Stimulated activated naive CD4-positive, alpha-beta T cell treated with Interleukin-2 at 50 U/mL for 16 hours (primary cell): ENCODE measurements at places on chromosomes 1 and 21.
A peak's percentile ranks its signal among the peaks of the same experiment; 100 is the strongest.

DNA sequence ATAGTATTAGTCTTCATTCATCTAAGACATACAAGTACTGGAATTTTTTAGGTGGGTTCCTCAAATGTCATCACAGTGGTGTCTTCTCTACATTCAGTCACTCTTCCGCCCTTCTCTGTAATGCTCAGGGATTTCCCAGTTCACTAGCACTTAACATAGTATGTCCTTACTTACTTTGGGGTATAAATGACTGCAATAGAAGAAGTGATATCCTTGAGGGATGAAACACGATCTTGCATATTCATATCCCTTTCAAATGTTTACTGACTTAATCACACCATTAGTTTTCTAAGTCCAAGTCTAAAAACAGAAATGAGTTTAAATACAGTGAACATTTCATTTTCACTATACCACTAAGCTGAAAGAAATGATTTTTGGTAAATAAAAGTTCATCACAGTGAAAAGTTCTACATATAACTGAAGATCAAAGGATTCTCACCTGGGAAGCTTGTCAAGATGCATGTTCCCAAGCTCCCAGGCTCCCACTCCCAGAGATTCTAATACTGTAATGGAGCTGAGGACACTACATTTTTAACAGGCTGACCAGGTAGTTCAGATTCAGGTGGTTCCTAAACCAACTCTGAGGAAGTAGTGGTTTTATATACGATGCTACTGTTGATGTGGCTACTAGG is 29.7 kb downstream of the MRPL39 start:
- DNase-seq, result no peak

DNA sequence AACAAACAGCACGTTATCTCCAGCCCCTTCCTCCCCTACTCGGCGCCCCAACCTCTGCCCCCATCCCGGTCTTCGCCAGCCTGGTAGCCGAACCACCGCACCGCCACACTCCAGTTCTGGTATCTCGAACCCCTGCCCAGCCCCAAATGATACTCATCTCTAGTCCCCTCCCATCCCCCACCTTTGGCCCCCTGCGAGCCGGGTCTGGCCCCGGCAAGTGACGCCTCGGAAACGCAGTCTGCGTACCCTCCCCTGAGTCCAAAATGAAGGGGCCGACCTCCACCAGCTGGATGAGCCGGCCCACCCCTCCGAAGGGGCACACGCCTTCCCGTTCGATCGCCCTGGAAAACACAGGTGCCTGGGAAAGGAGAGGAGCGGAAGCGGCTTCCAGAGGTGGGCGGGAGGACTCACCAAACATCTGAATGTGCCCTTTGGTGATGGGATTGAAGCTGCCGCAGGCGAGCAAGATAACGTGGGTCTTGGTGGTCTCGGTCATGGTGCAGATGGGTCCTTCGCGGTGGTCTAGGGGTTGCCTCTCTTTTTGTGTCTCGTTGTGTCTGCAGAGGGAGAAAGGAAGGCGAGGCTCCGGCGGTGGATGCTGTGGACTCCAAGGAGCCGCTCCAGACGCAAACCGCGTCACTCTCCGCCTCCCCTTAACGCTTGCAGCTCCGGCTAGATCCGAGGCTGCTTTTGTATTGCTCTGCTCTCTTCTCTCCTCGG is at the start of gene NMNAT2:
Gene NMNAT2, minus strand, starts transcription at position 609 of the 720 bp plus-strand sequence. Its CDS starts 113 bp downstream, at position 496.
- DNase-seq, result no peak

GRCh38 chr1:220775240-220775853 is 11.4 kb upstream of the MTARC1 start:
- peak; percentile 7 for DNase-seq

DNA sequence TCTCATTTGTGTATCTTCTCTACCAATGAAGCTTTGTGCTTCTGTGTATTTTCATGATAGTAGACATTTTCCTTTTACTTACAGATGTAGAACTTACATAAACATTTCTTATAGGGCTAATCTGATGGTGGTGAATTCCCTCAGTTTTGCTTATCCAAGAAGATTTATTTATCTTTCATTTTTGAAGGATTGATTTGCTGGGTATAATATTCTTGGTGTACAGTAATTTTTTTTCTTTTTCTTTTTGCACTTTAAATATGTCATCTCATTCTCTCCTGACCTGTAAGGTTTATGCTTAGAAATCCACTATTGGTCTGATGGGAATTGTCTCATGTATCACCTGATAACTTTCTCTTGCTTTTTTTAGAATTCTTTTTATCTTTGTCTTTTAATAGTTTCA is 127.6 kb upstream of the KCTD3 start:
- no peak for DNase-seq

GRCh38 chr1:224734261-224734935 is 118.3 kb downstream of the CNIH3 start:
- DNase-seq, result no peak

- no peak for DNase-seq
Measured at GRCh38 chr1:118978914-118979701, 9.0 kb downstream of the TBX15 start.

GRCh38 chr21:42356046-42356445 is 5.3 kb upstream of the TFF2 start:
- DNase-seq, result no peak

GRCh38 chr1:245829826-245830225 is 675.0 kb downstream of the KIF26B start:
- DNase-seq, result no peak

DNA sequence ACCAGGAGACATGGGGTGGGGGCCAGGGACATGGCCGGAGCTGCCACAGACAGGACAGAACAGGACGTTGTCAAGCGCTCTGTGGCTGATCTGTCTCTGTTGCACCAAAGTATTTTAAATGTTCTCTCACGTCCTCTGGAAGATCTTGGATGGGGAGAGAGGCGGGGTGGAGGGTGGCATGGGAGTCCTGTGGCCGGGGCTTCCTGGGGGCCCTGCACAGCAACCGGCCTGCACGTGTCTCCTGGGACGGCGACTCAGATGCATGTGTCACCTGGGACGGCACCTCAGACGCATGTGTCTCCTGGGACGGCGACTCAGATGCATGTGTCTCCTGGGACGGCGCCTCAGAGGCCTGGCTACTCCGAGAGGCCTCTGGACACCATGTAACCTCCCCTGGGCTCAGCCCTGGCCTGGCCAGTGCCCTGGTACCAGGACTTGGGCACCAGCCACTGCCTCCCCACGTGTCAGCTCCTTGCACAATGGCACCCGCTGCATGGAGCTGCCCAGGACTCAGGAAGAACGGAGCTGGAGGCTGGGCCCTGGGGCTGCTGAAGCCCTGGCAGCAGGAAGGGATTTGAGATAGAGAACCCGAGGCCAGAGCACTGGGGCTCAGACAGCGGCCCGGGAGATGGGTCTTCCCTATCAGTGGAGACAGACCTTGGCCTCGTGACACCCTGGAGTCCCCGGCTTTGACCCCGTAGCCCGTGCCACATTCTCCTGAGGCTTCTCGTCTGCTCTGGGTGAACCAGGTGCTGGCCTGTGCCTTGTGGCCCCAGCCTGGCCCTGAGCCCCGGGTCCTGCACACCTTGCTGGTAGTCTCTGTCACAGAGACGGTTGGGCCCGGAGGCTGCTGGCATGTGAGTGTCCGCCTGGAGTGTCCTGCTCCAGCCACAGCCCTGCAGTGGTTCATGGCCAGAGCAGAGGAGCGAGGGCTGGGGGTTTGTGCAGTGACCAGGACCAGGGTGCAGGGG is 14.7 kb upstream of the SLC19A1 start:
- no peak for DNase-seq

DNA sequence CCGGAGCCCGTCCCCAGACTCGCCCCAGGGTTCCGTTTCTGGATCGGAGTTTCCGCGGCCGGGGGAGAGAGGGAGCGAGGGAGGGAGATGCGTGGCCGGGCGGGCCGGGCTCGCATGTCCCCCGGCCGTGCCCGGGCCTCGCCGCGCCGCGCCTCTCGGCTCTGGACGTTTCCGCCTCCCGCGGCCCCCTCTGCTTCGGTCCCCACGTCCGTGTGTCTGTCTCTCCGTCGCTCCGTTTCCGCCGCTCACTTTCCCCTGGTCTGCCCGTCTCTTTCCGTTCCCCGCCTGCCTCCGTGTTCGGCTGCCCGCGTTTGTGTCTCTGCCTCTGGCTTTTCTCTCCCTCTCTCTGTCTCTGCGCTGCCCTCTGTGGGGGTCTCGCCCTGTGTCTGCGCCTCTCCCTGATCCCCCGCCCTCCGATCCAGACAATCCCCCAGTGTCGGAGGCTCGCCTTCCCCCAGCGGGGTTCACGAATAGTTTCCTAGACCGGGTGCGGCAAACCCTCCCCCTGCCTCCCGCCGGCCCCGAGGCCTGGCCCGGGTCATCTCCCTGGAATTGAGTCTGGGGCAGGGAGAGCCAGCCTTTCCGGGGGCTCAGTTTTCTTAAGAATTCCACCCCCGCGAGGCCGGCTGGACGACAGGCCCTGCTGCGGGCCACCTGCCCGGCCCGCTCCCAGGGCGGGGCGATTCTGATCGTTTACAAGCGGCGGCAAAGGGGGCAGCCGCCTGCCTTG is 735 bp downstream of the NBL1 start:
- DNase-seq, result peak; percentile 47

DNA sequence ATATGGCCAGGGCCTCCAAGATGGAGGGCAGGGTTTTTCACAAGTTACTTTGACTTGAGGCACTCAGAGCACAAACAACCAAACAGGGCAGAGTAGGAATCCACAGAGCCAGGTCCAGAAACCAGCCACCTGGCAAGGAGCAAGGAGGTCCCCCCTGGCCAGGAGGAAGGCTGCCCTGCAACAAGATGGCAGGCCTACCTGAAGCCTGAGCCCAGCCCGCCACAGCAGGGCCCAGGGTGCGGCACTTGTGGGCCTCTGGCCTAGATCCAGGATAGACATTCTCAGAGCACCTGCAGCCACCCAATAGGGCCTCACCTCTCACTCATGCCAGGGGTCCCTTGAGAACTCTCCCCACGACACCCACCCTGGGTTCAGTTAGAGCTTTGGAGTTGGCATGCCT is 11.5 kb downstream of the SH3BGRL3 start:
- no peak for DNase-seq

GRCh38 chr1:8349961-8350360 is 32.0 kb downstream of the SLC45A1 start:
- DNase-seq, result no peak

DNA sequence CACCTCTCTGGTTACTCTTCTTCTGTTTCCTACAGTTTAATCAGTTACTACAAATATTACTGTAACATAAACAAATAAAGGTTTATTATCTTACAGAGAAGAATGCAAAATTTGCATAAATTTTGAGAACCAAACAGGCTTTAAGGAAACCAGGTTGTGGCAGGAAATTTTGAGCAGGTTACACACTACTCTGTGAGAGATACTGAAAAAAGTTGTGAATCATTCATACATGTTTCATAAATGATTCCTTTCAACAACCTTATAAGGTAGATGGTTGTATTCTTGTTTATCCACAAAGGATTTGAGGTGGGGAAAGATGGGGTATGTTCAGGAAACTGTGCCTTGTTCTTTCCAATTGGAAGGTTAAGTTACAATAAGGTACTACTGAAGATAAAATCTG is 58.6 kb downstream of the MAST2 start:
- DNase-seq, result no peak

- DNase-seq, result no peak
Measured at GRCh38 chr1:8780405-8780804, 37.0 kb downstream of the RERE start.

- no peak for DNase-seq
Measured at GRCh38 chr1:50476800-50477199, 53.6 kb upstream of the DMRTA2 start.

DNA sequence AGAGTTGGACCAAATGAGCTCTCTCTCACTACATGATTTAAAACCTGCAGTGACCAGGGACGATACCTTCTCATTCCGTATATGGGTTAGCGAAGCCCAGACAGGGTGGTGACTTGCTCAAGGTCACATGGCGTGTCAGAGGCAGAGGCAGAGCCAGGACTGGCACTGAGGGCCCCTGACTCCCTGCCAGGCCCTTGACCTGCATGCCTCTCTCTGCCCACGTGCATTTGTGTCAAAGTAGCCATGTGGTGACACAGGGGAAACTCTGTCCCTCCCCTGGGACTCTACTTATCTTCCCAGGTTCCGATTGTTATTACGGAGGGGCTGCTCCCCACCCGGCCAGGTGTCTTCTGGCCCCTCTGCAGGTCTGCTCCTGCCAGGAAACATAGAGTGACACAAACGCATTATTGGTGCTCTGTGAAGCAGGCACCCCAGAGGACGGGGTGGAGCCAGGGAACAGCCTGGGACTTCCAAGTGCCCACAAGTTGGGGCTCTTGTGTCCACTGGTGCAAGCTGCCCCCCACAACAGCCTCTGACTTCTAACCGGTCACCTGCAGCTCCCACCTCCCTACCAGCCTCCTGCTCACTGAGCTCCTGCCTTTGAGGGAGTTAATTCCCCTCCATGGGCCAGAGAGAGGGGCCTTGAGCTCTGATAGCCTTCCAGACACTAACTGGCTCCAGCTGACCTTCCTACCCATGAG is 7.3 kb upstream of the TINAGL1 start:
- no peak for DNase-seq

DNA sequence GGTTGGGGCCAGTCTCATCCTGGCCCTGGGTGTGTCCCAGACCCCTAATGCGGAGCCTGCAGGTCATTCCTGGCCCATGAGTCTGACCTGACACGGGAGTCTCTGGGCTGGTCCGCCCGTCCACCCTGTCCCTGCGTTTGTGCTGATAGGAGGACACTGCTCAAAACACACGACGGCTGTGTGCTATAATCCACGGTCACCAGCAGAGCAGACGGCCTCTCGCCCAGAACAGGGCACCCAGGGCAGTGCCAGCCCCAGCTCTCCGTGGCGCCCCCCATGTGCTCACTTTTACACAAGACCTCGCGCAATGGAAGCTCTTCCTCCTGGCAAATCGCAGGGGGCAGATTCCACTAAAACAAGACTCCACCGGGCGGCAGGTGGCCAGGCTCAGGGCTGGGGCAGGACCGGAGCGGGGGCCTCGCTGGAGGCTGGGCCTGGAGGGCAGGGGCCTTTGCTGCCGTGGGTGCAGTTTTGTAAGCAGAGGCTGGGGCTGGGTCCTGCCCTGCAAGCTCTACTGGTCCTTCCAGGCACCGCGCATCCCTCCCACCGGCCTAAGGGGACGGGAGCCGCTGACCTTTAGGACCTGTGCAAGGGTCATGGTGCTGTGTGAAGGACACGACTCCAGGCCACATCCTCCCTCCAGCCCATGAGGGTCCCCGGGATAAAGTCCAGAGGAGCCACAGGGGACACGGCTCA is 10.6 kb upstream of the SLC19A1 start:
- DNase-seq, result no peak

DNA sequence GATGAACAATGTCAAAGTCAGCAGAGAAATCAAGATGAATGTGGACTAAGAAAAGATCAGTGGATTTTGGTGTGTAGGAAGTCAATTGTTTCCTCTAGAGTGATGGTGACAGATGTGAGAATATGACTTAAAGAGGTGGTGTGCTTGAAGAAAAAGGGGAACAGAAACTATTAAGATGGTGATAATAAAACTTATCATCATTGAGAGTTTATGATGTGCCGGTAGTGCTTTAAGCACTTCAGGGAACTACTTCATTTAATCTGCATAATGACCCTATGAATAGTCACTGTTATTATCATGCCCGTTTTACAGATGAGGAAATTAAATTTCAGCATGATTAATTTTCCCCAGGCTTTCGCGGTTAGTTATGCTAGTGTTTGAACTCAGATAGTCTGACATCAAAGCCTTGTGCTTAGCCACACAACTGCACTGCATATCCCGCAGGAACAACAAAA is 246.9 kb upstream of the LRRC7 start:
- no peak for DNase-seq
